Type B pancreatic cell (in vitro differentiated cells): ENCODE measurements at places on chromosomes 6 and 20. TPM values are rescaled to one million over a fixed set of nuclear protein-coding genes. Genes with fewer than 3 reads are reported as not detected.

DNA sequence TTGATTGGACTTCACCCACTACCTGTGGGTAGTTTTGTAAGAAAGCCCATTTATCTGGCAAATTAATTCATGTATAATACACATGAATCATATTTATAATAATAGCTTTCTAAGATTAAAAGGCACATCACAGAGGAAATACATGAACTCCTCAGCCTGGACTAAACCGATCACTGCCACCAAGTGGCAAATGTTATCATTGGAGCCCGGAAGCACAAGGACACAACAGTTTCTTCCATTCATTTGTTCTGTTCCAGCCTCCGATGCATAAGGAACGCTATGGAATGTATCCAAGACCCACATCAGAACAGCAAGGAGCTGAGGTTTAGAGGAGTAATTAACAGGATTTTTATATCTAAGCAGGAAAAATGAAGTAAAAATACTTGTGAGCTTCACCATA is 13.9 kb upstream of the IPCEF1 start:
- peaks cover 11% of the 10 kb centered on the region for H3K4me1 ChIP-seq
- no peak for DNase-seq
- no peaks in the 10 kb centered on the region for H3K27me3 ChIP-seq
- no peaks in the 10 kb centered on the region for H3K36me3 ChIP-seq

GRCh38 chr20:36620917-36621316 is 15.3 kb downstream of the RAB5IF start:
- H3K27me3 ChIP-seq: no peaks in the 10 kb centered on the region
- DNase-seq: no peak
- no peak overlapping the region for H3K4me3 ChIP-seq
- H3K36me3 ChIP-seq: no peaks in the 10 kb centered on the region
- H3K27ac ChIP-seq: no peak overlapping the region

- no peak overlapping the region for H3K27ac ChIP-seq
- no peak overlapping the region for H3K4me3 ChIP-seq
- H3K4me1 ChIP-seq: no peaks in the 10 kb centered on the region
Observed at GRCh38 chr6:30447237-30447636, 42.1 kb upstream of the HLA-E start.

DNA sequence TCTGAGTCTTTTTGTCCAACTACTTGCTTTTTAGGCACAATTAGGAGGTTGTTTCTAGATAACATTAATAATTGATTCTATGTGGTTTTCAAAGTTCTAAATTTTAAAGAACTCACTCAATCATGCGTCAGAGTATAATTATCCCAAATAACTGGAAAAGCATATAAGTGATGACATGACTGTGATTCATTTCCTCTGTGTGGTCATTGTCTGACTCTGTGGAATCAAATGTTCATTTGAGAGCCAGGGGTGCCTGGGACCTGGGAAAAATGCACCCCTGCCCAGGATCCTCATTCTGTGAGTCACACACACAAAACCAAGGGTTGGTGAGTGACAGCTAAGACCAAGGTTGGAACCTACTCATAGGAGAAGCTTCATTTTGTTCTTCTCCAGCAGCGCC is 127.1 kb upstream of the MLIP start:
- no peak overlapping the region for H3K4me3 ChIP-seq
- DNase-seq: no peak
- no peaks in the 10 kb centered on the region for H3K36me3 ChIP-seq

DNA sequence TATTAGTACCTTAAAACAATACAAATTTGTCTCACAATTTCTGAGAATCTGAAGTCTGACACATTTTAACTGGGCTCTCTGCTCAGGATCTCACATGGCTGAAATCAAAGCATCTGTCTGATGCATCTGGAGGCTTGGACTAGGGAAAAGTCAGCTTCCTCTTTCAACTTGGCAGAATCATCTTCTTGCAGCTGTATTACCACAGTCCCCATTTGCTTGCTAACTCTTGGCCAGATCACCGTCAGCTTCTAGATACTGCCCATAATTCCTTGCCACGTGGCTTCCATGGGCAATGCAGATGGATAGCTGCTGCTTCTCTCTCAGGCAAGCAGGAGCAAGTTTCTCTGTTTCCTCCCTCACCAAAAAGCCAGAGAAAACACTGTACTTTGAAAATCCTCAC is 1106.4 kb upstream of the CITED2 start:
- H3K27me3 ChIP-seq: no peaks in the 10 kb centered on the region
- H3K27ac ChIP-seq: no peak overlapping the region
- no peaks in the 10 kb centered on the region for H3K36me3 ChIP-seq
- H3K4me1 ChIP-seq: peaks cover 9% of the 10 kb centered on the region
- no peak for DNase-seq
- H3K4me3 ChIP-seq: no peak overlapping the region

- no peak overlapping the region for H3K4me3 ChIP-seq
- DNase-seq: no peak
- H3K4me1 ChIP-seq: peaks cover 13% of the 10 kb centered on the region
- H3K27ac ChIP-seq: no peak overlapping the region
- H3K27me3 ChIP-seq: no peaks in the 10 kb centered on the region
Observed at GRCh38 chr6:116928677-116929076, 51.6 kb downstream of the RFX6 start.

- peaks cover 16% of the 10 kb centered on the region for H3K36me3 ChIP-seq
- no peak for DNase-seq
- peak overlapping the region; percentile 63 for H3K27ac ChIP-seq
- no peaks in the 10 kb centered on the region for H3K4me1 ChIP-seq
- H3K27me3 ChIP-seq: no peaks in the 10 kb centered on the region
Observed at GRCh38 chr6:89610149-89610642, 28.4 kb downstream of the LYRM2 start.

- H3K4me3 ChIP-seq: no peak overlapping the region
- peaks cover 23% of the 10 kb centered on the region for H3K4me1 ChIP-seq
Observed at GRCh38 chr6:152148412-152148811, 340.9 kb downstream of the ESR1 start.

- H3K27me3 ChIP-seq: no peaks in the 10 kb centered on the region
- H3K4me3 ChIP-seq: peak overlapping the region; percentile 65
- DNase-seq: no peak
- peaks cover 54% of the 10 kb centered on the region for H3K4me1 ChIP-seq
- peaks cover 24% of the 10 kb centered on the region for H3K36me3 ChIP-seq
Observed at GRCh38 chr20:19784511-19785172, 26.6 kb downstream of the RIN2 start.

- DNase-seq: no peak
- H3K4me1 ChIP-seq: peaks cover 15% of the 10 kb centered on the region
- peaks cover 12% of the 10 kb centered on the region for H3K27me3 ChIP-seq
- H3K36me3 ChIP-seq: no peaks in the 10 kb centered on the region
- no peak overlapping the region for H3K4me3 ChIP-seq
Observed at GRCh38 chr6:37725957-37726356, 28.3 kb upstream of the MDGA1 start.

- H3K4me3 ChIP-seq: no peak overlapping the region
- H3K4me1 ChIP-seq: peaks cover 29% of the 10 kb centered on the region
- H3K36me3 ChIP-seq: peaks cover 51% of the 10 kb centered on the region
- DNase-seq: no peak
- H3K27me3 ChIP-seq: no peaks in the 10 kb centered on the region
- no peak overlapping the region for H3K27ac ChIP-seq
Observed at GRCh38 chr6:105326833-105327770, 75.8 kb downstream of the PREP start.

DNA sequence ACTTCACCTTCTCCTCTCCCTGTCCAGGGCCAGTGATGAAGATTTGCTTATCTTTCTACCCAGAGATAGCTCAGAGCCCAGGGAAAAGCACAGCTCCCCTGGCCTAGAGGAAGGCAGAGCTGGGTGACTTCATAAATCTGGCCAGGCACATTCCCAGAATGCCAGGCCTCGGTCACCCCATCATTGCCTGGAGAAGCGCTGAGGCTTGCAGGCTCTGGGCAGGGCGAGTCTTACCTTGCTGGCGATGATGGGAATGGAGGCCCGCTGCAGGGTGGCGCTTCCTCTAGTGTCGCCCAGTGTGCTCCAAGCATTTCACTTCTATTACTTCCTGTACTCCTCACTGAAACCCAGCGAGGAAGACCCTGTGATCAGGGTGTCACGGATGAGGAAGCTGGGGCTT is 60.1 kb downstream of the DAAM2 start:
- no peak for DNase-seq
- H3K36me3 ChIP-seq: no peaks in the 10 kb centered on the region
- H3K4me1 ChIP-seq: peaks cover 6% of the 10 kb centered on the region
- no peaks in the 10 kb centered on the region for H3K27me3 ChIP-seq
- no peak overlapping the region for H3K27ac ChIP-seq
- H3K4me3 ChIP-seq: no peak overlapping the region

DNA sequence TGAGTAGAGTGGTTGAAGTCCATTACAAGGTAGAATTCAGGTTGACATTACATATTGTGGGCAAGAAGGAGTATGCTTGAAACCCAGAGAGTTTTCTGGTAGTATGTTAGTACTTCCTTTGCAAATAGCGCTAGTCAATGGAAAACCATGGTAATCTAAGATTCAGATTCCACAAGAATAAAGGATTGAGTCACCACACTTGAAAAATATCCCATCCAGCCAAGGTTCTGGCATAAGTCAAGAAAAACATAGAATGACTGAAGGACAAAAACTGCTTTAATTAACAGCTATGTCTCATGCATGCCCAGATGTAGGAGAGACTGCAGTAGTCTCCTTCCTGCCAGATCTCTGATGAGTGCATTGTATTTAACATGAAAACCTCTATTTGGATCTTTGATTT is 469.8 kb downstream of the BMP2 start:
- DNase-seq: no peak
- no peak overlapping the region for H3K27ac ChIP-seq
- no peaks in the 10 kb centered on the region for H3K4me1 ChIP-seq

GRCh38 chr6:160735523-160735922 is 33.5 kb downstream of the PLG start:
- peaks cover 5% of the 10 kb centered on the region for H3K27me3 ChIP-seq
- H3K27ac ChIP-seq: no peak overlapping the region
- no peaks in the 10 kb centered on the region for H3K36me3 ChIP-seq
- DNase-seq: no peak
- no peak overlapping the region for H3K4me3 ChIP-seq

- H3K27me3 ChIP-seq: peaks cover 3% of the 10 kb centered on the region
- no peak overlapping the region for H3K4me3 ChIP-seq
- no peak for DNase-seq
- H3K4me1 ChIP-seq: no peaks in the 10 kb centered on the region
- no peak overlapping the region for H3K27ac ChIP-seq
- no peaks in the 10 kb centered on the region for H3K36me3 ChIP-seq
Observed at GRCh38 chr6:91117550-91117949, 530.7 kb upstream of the MAP3K7 start.

- peaks cover 52% of the 10 kb centered on the region for H3K27me3 ChIP-seq
- no peaks in the 10 kb centered on the region for H3K4me1 ChIP-seq
- H3K27ac ChIP-seq: peak overlapping the region; percentile 89
- H3K4me3 ChIP-seq: peak overlapping the region; percentile 79
- no peak for DNase-seq
Observed at GRCh38 chr20:64038565-64039292, 2.7 kb downstream of the C20orf204 start.

DNA sequence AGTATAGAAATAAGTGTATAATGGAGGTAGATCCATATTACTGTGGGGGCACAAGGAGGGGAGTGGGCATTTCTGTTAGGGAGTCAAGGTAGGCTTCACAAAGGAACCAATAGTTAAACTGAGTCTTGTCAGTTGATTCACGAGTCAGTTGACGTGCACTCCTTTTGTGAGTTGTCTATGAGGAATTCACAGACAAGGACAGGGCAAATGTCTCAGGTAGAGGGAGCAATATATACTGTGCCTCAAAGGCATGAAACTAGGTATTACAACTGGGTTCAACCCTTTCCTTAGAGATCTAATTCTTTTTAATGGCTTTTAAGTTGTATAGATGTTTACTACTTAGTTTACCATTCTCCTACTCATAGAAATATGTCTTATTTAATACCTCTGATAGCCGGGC is 11.0 kb downstream of the TMEM14C start:
- peaks cover 29% of the 10 kb centered on the region for H3K36me3 ChIP-seq
- H3K4me1 ChIP-seq: peaks cover 5% of the 10 kb centered on the region
- no peak overlapping the region for H3K4me3 ChIP-seq
- no peaks in the 10 kb centered on the region for H3K27me3 ChIP-seq

DNA sequence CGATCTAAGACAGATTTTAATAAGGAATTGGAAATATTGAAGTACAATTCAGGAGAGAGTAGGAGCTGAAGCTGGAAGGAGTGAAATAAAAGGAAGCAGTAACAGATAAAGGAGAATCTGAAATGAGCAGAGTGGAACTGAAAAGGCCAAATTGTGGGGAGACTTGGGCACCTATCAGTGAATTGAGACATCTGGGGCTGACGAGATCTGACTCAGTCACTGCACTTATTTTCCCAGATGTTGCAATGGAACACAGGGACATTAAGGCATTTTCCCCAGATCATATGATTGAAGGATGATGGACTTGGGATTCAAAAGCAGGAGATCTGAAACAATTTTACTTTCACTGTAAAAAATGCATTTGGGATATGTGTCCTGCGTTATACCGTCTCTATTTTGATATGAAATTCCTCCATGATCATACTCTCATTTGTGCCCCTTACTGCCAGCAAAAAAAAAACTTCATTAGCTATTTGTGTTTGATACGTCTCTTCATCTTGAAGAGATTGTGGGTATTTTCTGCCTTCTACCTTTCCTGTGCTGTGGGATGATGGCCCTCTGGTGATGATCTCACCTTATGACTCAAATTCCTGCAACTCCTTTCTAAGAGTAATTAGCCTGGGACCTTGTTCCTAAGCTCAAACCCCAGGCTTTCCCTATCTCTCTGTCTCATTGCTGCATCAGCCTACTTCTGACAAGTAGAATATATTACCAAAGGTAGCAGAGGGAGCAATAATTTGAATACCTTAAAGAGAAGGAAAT is 278.5 kb upstream of the MAN1A1 start:
- no peak overlapping the region for H3K4me3 ChIP-seq
- H3K27ac ChIP-seq: peak overlapping the region; percentile 11
- H3K27me3 ChIP-seq: no peaks in the 10 kb centered on the region
- H3K4me1 ChIP-seq: peaks cover 9% of the 10 kb centered on the region

DNA sequence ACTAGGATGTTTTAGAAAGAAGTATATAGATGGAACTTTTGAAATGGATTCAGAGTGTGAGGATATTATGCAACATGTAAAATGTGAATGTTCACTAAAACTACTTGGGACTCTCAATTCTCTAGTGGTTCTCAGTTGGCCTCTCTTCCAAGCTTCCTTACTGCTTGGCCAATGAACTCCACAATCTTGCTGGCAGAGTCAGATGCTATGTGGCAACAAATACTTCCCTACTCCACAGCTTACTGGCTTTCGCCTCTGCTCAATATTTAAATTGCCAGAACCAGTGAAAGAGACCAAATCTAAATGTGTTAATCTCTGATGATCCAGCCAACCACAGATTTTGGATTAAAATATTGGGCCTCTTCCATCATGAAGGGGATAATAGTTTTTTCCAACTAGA is 138.4 kb downstream of the HTR1B start:
- no peaks in the 10 kb centered on the region for H3K4me1 ChIP-seq
- H3K36me3 ChIP-seq: no peaks in the 10 kb centered on the region
- no peaks in the 10 kb centered on the region for H3K27me3 ChIP-seq
- H3K4me3 ChIP-seq: no peak overlapping the region
- no peak for DNase-seq
- H3K27ac ChIP-seq: no peak overlapping the region

The C6orf15 gene
- total RNA-seq: not detected in 2 replicates

The ITCH gene
- 77.2 and 86.4 TPM in 2 replicates for total RNA-seq

The ADGRG6 gene
- 26.7 and 72.3 TPM in 2 replicates for total RNA-seq

The BMP5 gene
- total RNA-seq: 5.6 and 12.4 TPM in 2 replicates

The HLA-DOB gene
- 0.88 TPM in 1 of 2 replicates, not detected in the other for total RNA-seq

The BTNL2 gene
- total RNA-seq: not detected in 2 replicates

The TMEM217 gene
- 1.1 and 1.3 TPM in 2 replicates for total RNA-seq

The UNC5CL gene
- 3.1 and 5.1 TPM in 2 replicates for total RNA-seq

The TTLL9 gene
- total RNA-seq: 0.17 and 3.4 TPM in 2 replicates

The SEMG1 gene
- total RNA-seq: not detected in 2 replicates

The HFE gene
- total RNA-seq: 2.2 and 2.6 TPM in 2 replicates

The C6orf163 gene
- total RNA-seq: 3.3 and 4.7 TPM in 2 replicates

The ABHD16B gene
- not detected in 2 replicates for total RNA-seq

The GRM1 gene
- 0.39 and 0.43 TPM in 2 replicates for total RNA-seq

The IMPG1 gene
- total RNA-seq: not detected in 2 replicates
